ENCODE measurements at places on chromosomes 16 and 17. TPM values are rescaled to one million over a fixed set of nuclear protein-coding genes. Genes with fewer than 3 reads are reported as not detected.
A peak's percentile ranks its signal among the peaks of the same experiment; 100 is the strongest.

The IRX6 gene
- polyA plus RNA-seq = 7.0 TPM

The PRSS22 gene
- 9.2 TPM for polyA plus RNA-seq

The MYLK3 gene
- 0.67 TPM for polyA plus RNA-seq

The TMEM114 gene
- polyA plus RNA-seq = 0.18 TPM

The STH gene
- polyA plus RNA-seq = not detected

The DYNLRB2 gene
- polyA plus RNA-seq = 9.3 TPM

The MPP2 gene
- 7.4 TPM for polyA plus RNA-seq

The CCL15 gene
- 6.9 TPM for polyA plus RNA-seq

The NKIRAS2 gene
- 58.4 TPM for polyA plus RNA-seq

The NACA2 gene
- 2.6 TPM for polyA plus RNA-seq

The ADAD2 gene
- polyA plus RNA-seq = 0.16 TPM

The ATAD5 gene
- 5.5 TPM for polyA plus RNA-seq

The KRT32 gene
- polyA plus RNA-seq = not detected

The CLEC3A gene
- polyA plus RNA-seq = not detected

- no peak for DNase-seq
These were observed 27.8 kb downstream of the CASKIN2 start for GRCh38 chr17:75487351-75488070.

DNA sequence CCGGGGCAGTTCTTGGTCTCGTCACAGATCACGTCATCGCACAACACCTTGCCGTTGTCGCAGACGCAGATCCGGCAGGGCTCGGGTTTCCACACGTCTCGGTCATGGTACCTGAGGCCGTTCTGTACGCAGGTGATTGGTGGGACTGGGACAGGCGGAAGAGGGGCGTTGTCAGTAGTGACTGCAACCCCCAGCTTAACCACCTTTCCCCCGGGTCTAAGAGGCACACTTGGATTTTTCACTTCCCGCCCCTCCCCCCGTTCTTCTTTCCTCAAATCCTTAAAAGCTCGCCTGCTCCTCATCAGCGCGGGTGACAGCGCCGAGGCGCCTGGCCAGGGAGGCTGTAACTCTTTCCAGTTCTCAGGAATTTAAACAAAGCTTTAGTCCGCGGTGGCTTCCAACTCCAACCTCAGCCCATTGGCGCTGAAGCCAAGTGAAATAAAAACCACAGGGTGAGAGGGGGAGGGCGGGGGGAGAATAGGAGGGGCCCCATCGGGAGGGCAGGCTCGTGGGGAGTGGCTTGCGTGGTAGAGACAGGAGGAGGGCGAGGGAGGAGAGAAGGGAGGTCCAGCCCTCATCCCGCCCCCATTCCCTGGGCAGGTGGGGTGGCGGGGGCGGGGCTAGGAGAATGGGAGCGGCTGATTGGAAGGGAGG lies 1.5 kb downstream of the COL1A1 start:
- DNase-seq = peak; percentile 95

GRCh38 chr17:16428098-16428882 lies 12.9 kb downstream of the TRPV2 start:
- DNase-seq = no peak

DNA sequence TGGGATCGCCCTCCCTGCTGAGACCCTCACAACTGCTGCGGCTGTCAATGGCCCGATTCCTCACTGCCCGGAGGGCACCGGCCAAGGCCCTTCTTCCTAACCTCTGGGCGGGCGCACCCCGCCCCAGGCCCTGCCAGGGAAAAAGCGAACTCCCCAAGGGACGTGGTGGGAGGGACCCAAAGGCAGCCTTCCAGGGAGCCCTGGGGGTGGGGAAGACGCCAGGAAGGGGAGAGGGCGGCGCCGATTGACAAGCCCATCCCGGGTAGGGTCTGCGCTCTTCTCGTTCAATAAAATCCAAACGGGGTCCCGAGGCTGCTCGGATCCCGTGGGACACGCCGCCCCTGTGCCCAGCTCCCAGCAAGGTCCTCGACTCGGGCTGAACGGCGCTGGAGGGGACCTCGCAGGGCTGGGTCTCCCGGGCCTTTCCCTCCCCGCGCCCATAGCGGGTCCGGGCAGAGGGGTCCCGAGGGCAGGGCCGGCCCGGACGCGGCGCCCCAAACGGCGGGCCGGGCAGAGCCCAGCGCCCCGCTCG lies 416 bp downstream of the KIFC3 start:
- no peak for DNase-seq

DNA sequence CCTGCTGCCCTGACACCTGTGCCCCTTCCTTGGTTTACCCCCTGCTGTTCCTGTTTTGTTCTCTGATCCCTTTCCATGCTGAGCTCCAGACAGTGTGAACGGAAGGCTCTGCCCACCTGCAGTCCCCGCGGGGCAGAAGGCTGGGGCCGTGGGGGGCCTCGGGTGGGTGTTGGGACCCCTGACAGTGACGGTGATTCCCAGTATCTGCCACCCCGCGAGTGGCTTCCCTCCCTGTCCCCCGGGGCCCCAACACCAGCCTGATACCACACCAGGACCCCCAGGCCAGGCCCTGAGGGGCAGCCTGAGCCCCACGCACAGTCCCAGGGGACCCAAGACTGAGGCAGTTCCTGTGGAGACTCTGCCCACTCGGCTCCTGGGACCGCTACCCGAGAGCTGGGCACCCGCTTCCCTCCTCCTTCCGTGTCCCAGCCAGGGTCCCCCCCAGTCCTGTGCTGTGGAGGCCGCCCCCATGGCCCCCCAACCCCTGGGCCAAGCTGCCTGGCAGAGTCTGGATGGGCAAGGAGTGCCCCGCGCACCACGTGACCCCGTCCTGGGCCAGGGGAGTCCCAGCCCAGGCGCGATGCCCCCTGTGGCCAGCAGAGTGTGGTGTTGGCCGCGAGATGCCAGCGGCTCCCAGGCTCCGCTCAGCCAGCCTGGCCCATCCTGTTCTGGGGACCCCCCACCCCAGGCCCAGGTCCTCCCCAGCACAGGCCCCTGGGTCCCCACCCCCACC lies 10.0 kb upstream of the C1QTNF8 start:
- no peak for DNase-seq

DNA sequence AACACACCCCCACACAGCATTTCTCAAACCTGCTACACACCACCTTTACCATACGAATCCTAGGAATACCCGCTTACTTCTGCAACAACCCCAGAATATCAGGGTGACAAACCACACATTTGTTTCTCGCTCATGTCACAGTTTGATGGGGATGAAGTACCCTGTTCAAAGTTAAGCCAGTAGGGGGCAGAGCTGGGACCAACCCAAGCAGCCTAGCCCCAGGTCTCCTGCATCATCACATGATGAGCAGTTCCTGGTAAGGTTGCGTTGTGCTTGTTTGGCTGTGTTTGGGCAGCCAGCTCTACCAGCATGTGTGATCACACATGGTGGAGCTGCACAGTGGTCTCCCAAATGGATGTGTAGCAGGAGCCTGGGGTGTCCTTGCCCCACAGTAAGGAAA lies 103.6 kb upstream of the C16orf82 start:
- no peak for DNase-seq

- no peak for DNase-seq
These were observed 877 bp upstream of the CSNK1D start for GRCh38 chr17:82274134-82275020.

DNA sequence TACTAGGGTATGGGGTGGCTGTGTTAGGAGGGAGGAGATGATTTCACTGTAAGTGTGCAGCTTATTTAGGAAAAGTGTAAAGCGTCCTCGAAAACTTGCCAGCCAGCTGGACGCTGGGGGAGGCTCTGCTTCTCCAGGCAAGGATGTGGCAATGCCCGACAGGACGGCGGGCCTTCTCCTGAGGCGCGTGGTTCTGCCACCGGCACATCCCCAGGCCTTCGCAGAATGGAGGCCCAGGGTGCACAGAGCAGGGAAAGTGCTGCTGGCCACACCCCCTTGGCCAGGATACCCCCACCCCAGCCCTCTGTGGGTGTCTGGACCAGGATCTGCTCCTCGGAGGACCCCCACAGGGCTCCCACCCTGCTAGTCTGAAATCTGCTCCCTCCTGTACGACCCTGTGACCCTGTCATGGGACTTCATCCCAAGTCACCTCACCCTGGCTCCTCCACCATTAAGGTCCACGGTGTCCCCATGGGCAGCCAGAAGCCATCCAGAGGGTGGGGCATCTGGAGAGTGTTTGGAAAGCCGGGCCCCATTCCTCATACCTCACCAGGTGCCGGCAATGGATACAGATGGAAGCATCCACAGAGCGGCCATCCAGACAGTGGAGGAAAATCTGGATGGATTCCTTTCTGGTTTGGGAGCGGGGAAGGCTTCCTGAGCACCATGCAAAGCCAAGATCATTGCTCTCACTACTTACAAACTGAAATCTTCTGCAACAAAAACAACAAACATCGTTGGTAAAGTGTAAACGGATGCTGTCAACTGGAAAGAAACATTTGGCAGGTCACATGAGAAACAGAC lies 9.2 kb upstream of the SRRM2 start:
- DNase-seq = no peak

DNA sequence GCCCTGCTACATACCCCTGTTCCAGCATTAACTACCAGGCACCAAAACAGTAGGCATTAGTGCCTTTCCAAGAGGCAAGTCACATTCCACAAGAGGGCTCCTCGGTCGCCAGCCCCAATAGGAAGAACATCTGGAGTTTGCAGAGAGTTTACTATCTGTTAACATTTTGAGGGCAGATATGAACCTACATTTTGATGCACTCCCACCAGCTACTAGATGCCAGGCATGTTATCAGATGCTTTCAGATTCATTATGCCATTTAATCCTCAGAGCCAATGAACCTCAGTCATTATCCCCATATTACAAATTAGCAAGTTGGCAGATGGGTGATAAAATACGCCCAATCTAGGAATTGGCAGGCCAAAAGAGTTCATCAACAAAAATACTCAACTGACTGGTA lies 4.2 kb upstream of the CMTM2 start:
- DNase-seq = no peak

DNA sequence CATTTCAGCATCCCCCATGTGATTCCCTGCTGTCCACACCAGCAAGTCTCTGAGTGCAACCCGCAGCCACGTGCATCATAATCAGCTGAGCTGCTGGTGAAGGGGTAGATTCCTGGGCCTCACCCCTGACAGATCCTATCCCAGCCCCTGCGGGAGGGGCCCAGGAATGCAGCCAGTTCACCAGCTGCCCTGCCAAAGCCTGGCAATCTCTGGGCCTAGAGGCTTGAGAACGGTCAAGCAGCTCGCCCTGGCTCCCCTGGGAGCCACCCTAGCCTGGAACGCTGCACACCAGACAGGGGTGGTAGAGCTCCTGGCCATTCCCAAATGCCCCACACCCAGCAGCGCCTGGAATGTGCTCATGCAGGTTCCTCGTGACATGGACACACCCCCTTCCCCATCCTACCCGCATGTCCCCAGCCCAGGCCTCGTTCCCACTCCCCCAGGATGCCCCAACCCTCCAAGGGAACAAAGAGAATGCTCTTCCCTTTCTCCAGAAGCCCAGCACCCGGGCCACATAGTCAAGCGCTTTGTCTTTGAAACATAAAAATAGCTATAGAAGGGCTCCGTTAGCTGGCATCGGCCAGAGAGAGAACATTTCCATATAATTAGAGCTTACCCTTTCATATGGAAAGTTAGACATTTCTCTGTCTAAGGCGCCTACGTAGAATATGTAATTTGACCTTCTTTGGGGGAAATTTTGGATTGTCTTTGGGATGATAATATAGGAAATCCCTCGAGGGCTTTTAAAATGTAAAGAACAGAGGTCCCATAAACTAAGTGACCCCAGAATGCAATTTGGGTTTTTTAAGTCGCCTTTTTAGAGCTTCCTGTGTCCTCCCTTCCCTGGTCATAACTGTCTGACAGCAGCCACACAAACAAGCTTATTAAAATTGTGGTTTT lies 3.4 kb downstream of the CEP295NL start:
- DNase-seq = no peak

GRCh38 chr16:17356243-17356933 lies 114.4 kb downstream of the XYLT1 start:
- DNase-seq = no peak

GRCh38 chr17:78101112-78101511 lies 27.4 kb downstream of the TMC6 start:
- no peak for DNase-seq

- DNase-seq = no peak
These were observed 219.3 kb downstream of the XYLT1 start for GRCh38 chr16:17251496-17251895.

DNA sequence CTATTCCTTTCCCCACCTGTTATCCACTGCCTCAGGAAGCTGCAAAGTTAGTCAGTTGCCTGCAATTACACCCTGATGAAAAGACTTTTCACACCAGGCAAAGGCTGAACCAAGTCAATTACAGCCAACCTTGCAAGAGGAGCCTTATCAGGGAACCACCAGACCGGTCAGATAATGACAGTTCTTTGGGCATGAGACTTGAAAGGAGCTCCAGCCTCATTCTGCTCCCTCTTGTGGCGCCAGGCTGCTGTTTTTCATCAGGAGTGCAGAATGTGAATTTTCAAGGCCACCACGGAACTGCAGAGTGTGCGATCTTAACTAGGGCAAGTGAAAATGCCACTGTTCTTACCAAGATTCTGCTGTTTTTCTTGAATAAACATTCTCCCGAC lies 22.5 kb downstream of the DNAI2 start:
- DNase-seq = peak; percentile 69

DNA sequence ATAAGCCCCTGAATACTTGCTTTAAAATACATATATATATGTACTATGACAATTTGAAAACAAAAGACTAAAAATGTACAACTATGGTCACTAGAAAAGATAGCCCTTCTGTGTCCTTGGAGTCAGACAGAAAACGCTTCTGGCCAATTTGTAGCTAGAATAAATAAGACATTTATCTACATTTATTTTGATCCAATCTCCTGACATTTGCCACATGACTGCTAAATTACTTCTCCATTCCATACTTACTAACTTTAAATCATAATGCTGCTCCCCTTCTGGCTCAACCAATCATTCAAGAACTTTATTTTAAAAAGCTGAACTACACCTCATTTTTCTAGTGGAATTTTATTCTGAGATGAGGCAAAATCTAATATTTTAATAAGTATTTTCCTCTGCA lies 65.8 kb downstream of the CYTH1 start:
- no peak for DNase-seq

GRCh38 chr16:49484451-49484849 lies 110.8 kb downstream of the C16orf78 start:
- DNase-seq = peak; percentile 65

DNA sequence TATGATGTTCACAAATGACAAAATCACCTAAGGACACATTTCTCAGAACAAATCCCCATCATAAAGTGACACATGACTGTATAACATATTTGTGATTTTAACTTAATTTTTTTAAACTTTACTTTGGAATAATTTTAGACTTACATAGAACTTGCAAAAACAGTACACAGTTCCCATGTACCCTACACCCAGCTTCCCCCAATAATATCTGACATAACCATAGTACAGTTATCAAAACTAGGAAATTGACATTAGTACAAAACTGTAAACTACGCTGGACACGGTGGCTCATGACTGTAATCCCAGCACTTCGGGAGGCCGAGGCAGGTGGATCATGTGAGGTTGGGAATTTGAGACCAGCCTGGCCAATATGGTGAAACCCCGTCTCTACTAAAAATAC lies 24.8 kb downstream of the CDC27 start:
- no peak for DNase-seq

GRCh38 chr17:44745301-44745700 lies 13.5 kb upstream of the ADAM11 start:
- no peak for DNase-seq

GRCh38 chr17:77526728-77527350 lies 386.1 kb downstream of the SEC14L1 start:
- DNase-seq = no peak

GRCh38 chr17:7806587-7806986 lies 27.4 kb upstream of the KDM6B start:
- DNase-seq = no peak

All from renal pelvis (tissue), 12 donors.